ENCODE measurements at places on chromosomes 1 and 21.

GRCh38 chr1:36176106-36176949 is 20.4 kb downstream of the MAP7D1 start:
- DNase-seq, result no peak

- no peak for DNase-seq
Observed at GRCh38 chr1:165173818-165174217, 182.7 kb downstream of the LMX1A start.

GRCh38 chr1:231311720-231312431 is 25.8 kb downstream of the EXOC8 start:
- no peak for DNase-seq

DNA sequence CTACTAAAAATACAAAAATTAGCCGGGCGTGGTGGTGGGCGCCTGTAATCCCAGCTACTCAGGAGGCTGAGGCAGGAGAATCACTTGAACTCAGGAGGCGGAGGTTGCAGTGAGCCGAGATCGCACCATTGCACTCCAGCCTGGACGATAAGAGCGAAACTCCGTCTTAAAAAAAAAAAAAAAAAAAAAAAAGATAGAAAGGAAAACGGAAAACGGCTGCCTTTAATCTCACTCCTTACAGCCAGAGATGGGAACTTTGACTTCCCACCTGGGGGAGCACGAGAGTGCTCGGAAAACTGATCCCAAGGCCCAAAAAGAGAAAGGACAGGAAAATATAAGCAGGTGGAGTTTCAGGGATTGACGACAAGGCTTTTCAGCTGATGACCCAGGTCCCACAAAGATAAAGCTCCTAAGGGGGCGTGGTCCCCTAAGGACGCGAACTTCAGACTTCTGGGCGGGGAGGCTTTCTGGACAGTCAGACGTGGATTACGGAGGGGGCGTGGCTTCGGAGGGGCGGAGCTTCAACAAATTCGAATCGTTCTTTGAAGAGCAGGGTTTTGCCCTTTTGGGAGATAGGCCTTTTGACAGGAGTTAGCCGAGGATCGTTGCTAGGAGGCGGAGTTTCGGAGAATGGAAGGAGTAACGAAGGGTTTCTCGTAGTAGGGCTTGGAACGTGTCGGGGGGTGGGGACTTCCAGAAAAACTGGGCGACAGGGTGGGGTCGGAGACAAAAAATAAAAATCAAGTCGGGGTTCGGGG is 958 bp upstream of the CKS1B start:
- DNase-seq, result peak; percentile 89

DNA sequence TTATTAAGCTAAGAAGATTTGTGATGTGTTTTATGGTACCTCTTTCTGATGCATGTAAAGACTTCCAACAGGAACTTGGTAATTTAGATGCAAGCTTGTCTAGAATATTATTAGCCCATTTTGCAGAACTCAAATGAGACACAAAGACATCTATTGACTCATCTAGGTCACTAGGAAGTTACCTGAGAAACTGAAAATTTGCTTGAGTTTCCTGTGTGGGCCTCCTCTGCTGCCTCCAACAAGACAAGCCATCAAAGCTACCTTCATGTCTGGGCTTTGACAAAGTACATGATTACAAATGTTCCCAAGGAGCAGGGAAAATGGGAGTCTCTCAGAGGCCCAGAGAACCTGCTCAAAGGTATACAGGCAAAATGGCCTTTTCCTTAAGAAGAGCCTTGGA is 5.6 kb downstream of the RUNX1 start:
- DNase-seq, result no peak

DNA sequence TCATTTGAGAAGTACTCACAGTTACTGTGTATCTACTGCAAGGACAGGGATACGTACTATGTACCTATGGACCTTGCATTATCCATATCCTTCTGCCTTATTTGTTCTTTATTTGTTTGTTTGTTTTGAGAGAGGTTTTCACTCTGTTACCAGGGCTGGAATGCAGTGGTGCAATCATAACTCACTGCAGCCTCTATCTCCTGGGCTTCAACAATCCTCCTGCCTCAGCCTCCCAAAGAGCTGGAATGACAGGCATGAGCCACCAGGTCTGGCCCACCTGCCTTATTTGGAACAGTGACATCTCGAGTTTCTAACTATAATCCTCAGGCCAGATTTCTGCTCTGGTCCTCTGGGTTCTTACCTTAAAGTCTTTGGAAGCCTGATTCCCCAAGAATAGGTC is 395.5 kb upstream of the PKN2 start:
- no peak for DNase-seq

DNA sequence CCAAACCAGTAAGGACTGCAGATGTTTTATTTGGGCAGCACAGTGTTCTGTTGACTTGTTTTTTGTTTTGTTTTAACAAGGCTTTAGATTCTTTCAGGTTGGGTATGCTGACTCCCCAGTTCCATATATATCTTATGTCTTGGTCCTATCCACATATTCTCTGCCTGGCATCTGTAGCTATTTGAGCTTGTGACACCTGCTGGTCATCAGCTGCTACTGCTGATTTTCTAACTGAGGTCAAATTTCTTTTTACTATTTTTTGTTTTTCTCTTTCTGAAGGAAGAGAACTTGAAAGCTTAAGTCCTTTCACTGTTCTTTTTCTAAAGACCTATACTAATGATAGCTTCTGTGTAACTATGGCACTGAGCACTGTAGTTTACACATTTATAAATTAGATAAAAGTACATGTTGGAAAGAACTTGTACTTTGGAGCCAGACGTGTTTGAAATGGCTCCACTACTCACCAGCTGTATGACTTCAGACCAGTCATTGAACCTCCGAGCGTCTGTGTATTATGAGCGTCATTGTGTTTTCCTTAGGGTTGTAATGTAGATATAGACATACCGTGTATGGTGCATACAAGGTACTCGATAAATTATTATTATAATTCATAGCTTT is 109.4 kb downstream of the NRDC start:
- DNase-seq, result no peak

GRCh38 chr1:159054427-159054826 is 22.1 kb downstream of the AIM2 start:
- DNase-seq, result no peak

DNA sequence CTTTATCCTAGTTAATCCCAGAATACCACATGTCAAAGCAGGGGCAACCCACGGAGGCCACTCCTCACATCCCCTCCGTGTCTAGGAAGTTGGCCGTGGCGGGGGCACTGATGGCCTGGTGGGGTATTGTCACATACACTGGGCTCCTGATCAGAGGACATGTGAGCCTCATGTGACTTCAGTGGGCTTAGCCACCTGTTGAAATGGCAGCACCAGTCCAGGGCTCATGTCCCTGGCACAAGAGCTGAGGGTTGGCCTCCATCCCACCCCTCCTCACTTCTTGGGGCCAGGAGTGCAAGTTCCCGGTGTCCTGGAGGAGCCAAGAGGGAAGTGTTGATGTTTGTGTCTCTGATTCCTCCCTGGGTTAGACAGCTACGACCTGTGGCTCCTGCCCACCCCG is 313.4 kb downstream of the CAMTA1 start:
- no peak for DNase-seq

DNA sequence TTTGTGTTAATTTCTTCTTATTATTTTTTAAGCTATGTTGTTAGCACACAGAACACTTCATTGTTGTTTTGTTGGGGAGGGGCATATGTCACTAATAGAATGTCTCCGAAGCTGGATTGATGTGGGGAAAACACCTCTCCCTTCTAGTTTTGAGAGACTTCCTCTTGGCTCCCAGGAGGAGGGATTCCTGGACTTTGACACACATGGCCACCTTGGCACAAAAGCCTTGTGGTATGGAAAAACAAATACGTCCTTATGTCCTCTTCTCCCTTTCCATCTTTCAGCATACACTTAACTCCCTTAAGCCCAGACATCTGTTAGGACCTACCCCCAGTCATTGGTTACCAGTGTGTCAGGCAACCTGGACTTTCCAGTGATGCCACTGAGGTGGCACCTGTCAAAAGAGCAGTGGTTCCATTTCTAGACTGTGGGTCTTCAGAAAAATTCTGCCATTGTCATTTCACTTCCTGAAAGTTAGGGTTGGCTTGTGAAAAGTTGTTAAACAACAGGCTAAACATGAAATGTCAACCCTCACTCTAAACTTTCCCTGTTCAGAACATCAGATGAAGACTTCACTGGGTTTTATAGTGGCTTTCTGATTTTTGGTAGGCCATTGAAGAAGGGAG is 12.5 kb upstream of the ABCB10 start:
- DNase-seq, result no peak

All from activated gamma-delta T cell treated with Interleukin-2 at 50 U/mL for 16 hours (primary cell).